K562 (cell line): ENCODE measurements at places on chromosomes 5 and 9. TPM values are rescaled to one million over a fixed set of nuclear protein-coding genes. Genes with fewer than 3 reads are reported as not detected.
A peak's percentile ranks its signal among the peaks of the same experiment; 100 is the strongest.

Gene UNC5A
- total RNA-seq = not detected in 2 replicates

Gene SLC6A7
- total RNA-seq = not detected in 2 replicates

DNA sequence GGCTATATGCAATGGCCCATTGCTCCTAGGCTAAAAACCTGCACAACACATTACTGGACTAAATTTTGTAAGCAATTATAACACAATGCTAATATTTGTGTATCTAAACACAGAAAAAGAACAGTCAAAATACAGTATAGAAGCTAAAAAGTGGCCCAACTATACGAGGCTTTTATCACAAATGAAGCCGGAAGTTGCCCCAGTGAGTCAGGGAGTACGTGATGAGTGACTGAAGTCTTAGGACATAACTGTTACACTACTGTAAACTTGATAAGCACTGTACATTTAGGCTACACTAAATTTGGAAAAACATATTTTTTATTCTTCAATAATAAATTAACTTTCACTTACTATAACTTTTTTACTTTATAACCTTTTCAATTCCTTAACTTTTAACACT is 105.2 kb upstream of the PRR16 start:
- DNase-seq = peak; percentile 47
- no peaks in the 10 kb centered on the region for H3K36me3 ChIP-seq
- H3K27ac ChIP-seq = peak overlapping the region; percentile 70; the same call in 2 of the 3 replicates
- H3K27me3 ChIP-seq = no peaks in the 10 kb centered on the region

GRCh38 chr9:76707510-76707909 is 56.7 kb upstream of the PCA3 start:
- H3K27me3 ChIP-seq = peaks cover 3% of the 10 kb centered on the region; the same call in 1 of the 3 replicates
- H3K27ac ChIP-seq = no peak overlapping the region
- DNase-seq = no peak
- H3K4me3 ChIP-seq = no peak overlapping the region
- H3K4me1 ChIP-seq = no peaks in the 10 kb centered on the region

DNA sequence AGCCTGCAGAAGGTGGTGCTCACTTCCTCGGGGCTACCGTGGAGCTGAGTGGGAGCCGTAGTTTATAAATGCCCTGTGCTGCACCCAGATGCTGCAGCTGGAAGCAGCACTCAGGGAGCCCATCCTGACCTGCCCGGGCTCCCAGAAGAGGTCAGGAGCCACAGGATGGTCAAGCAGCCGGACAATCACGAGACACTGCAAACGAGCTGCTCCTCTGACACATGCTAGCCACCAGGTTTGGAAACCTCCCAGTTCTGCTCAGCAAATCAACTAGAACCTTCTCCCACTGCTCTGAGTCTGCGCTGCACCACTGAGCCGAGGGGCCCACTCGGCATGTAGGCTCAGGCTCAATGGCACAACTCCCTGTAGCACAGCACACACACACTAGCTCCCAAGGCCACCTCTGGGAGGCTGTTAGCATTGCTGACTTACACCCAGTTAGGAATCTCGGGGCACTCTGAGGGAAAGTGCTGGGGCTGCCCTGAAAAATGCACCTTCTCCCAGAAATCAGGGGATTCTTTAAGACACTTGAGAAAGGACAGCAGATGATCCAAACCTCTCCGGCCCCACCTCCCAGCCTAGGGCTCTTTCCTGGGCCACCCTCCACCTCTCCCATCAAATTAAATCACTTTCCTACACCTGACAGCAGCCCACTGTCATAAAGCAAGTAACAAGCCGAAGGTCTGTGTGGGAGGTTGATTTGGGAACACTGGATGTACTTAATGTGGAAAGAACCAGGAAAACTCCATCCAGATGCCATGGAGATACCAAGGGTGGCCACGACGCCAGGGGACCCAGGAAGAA is 59.1 kb downstream of the PSMB7 start:
- peaks cover 75% of the 10 kb centered on the region for H3K36me3 ChIP-seq
- DNase-seq = no peak
- no peaks in the 10 kb centered on the region for H3K27me3 ChIP-seq

DNA sequence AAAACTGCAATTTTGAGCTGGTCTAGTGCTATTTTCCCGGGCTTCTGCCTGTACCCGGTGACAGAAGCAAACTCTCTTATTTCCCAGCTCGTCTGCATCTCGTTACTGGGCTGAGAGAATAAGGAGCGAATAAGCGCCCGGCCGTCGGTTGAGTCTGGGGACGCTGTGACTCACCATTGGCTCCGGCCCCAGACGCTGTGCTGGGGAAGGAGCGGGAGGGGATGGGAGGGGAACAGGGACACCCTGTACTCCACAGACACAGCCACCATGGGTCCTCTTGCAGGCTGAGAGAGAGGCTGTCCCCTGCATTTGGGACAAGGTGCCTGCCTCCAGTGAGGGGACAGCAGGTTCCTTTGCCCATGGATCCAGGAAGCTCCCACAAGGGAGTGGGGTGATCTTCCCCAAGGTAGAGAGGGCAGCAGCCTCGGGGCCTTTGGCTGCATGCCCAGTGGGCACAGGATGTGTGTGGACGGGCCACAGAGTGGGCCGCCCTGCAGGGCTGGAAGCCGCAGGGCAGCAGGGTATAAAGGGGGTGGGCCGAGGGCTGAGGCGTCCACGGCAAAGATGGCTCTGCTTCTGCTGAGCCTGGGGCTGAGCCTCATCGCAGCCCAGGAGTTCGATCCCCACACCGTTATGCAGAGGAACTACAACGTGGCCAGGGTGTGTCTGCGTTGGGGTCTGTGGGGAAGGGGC is at the start of gene LCN9:
LCN9 (plus strand) TSS at position 552 of the 693 bp plus-strand sequence; CDS start at position 565, 13 bp downstream.
- no peak for DNase-seq
- H3K4me1 ChIP-seq = no peaks in the 10 kb centered on the region
- no peak within 1 kb of the TSS for H3K27ac ChIP-seq
- H3K27me3 ChIP-seq = peaks cover 78% of the 10 kb centered on the region

GRCh38 chr5:131539251-131539650 is 95.8 kb downstream of the RAPGEF6 start:
- H3K4me3 ChIP-seq = no peak overlapping the region
- no peak for DNase-seq
- no peaks in the 10 kb centered on the region for H3K4me1 ChIP-seq
- peaks cover 18% of the 10 kb centered on the region for H3K36me3 ChIP-seq

GRCh38 chr5:60630836-60631235 is 69.1 kb downstream of the DEPDC1B start:
- H3K36me3 ChIP-seq = peaks cover 36% of the 10 kb centered on the region; the same call in 2 of the 3 replicates
- H3K4me3 ChIP-seq = no peak overlapping the region
- 0 out of 2 replicates have a peak, but pooled peaks cover 4% of the 10 kb centered on the region for H3K4me1 ChIP-seq
- H3K27ac ChIP-seq = no peak overlapping the region

Gene EDIL3
- 0.09 and 0.11 TPM in 2 replicates for total RNA-seq

Gene S1PR3
- 0.31 and 0.33 TPM in 2 replicates for total RNA-seq

DNA sequence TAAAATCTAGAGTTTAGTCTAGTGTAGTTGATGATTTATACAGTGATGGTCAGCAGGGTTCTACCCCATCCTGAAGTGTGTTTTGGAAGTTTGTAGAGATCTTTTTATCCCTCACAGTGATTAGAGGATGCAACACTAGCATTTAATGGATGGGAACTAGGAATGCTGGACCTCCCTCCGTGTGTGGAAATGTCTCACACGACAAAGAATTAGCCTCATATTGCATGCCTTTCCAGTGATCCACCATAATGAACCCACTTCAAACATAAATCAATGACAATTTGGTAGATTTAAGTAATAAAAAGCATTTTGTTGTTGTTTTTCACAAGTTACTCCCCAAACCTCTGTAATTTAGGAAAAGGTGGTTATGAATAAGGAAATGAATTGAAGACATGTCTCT is 82.5 kb upstream of the LMNB1 start:
- H3K27ac ChIP-seq = no peak overlapping the region
- no peak for DNase-seq
- no peaks in the 10 kb centered on the region for H3K27me3 ChIP-seq
- no peaks in the 10 kb centered on the region for H3K36me3 ChIP-seq
- H3K4me1 ChIP-seq = no peaks in the 10 kb centered on the region
- H3K4me3 ChIP-seq = no peak overlapping the region

- H3K4me3 ChIP-seq = no peak overlapping the region
- H3K4me1 ChIP-seq = no peaks in the 10 kb centered on the region
- DNase-seq = no peak
- no peaks in the 10 kb centered on the region for H3K27me3 ChIP-seq
- no peaks in the 10 kb centered on the region for H3K36me3 ChIP-seq
- no peak overlapping the region for H3K27ac ChIP-seq
Observed at GRCh38 chr9:81656871-81657337, 32.4 kb downstream of the TLE1 start.

- no peak overlapping the region for H3K27ac ChIP-seq
- no peak for DNase-seq
- no peaks in the 10 kb centered on the region for H3K4me1 ChIP-seq
- H3K4me3 ChIP-seq = no peak overlapping the region
- H3K27me3 ChIP-seq = no peaks in the 10 kb centered on the region
Observed at GRCh38 chr9:115739096-115739875, 414.3 kb upstream of the PAPPA start.

Gene SPATA31D4
- total RNA-seq = not detected in 2 replicates

DNA sequence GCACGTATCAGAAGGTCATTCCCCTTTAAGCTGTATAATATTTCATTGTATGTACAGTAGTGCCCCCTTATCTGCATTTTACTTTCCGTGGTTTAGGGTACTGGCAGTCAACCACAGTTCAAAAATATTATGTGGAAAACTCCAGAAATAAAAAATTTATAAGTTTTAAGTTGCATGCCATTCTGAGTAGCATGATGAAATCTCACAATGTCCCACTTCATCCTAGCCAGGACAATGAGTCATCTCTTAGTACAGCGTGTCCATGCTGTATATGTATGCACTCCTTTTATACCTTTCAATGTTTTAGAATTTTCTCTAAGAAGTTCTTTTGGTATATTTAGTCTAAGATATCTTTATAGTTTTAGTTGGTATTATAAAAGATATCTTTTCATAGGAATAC is 115.0 kb upstream of the HAND1 start:
- DNase-seq = no peak
- no peaks in the 10 kb centered on the region for H3K36me3 ChIP-seq
- peaks cover 30% of the 10 kb centered on the region for H3K27me3 ChIP-seq
- H3K4me1 ChIP-seq = no peaks in the 10 kb centered on the region

Gene MGAT1
- total RNA-seq = 71.7 and 82.7 TPM in 2 replicates
